T47D (cell line): ENCODE measurements at places on chromosomes 5 and 9.
A peak's percentile ranks its signal among the peaks of the same experiment; 100 is the strongest.

DNA sequence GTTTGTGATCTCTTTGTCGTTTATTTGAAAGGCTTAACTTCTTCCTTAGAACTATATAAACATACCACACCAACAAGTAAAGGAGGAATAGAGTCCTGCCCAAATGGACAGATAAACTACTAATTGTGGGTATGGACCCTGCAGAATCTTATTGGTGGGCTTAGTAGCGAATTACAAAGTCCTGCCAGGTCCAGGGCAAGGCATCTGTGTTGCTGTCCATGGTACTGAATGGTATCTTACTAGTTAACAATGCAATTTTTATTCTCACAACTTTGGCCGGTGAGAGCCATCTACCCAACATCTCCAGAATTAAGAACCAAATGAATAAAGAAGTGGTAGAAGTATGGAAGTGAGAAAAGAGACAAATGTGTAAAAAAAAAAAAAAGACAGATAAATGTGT, 1782.4 kb upstream of the WWC1 start:
- peak; percentile 11 for DNase-seq

- DNase-seq: no peak
Observed at GRCh38 chr5:159398936-159399335, 68.6 kb upstream of the IL12B start.

- DNase-seq: no peak
Observed at GRCh38 chr9:87267251-87268070, 230.2 kb upstream of the DAPK1 start.

DNA sequence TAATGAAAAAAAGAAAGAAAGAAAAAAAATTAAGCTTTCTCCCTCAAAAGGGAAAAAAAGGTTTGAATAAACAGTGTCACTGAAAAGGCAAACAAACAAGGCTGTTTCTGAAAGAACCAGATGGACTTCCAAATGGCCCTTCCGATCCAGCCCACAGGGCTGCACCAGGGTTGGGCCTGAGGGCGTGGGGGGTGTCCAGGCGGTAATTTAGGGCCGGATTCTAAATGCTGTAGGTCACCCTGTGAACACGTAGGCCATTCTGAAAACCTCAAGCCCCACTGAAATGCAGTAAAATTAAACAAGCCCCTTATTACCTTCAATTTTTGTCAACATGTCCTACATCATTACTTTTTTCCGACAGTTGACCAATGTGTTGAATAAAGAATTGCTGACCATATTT, 132.1 kb downstream of the HSD17B3 start:
- no peak for DNase-seq

GRCh38 chr9:131274674-131275331, 1.5 kb downstream of the FAM78A start:
- no peak for DNase-seq

DNA sequence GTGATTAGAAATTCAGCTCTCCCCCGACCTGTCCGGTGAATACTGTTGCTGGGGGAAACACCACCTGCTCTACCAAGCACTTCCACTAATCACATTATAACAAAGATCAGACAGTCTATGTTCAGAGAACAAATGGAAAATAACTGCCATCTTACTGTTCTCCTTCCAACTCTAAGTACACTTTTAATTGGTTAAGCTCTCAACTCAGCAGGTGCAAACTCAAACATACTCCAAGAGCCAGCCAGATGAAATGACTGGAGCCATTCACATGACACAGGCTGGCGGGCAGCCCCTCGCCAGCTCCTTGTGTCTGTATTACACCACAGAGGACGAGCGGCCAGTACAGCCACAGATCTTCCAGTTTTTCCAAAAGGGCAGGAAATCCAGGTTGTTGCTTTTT, 16.1 kb downstream of the LIFR start:
- no peak for DNase-seq

DNA sequence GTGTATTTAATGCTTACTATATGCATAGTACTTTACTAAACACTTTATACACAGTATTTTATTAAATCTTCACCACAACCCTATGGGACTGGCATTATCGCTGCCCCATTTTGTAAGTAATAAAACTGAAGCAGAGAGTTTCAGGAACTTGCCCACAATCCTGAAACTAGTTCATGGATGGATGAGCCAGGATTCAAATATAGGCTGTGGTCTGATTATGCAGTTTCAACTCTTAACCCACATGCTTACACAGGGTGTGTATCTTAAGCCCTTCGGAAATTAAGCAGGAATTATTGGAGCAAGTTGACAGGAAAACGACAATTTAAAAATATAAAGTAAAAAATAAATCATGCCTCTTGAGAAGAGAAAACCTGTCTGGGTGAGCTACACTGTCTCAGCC, 109.0 kb downstream of the ATP10B start:
- DNase-seq: no peak

DNA sequence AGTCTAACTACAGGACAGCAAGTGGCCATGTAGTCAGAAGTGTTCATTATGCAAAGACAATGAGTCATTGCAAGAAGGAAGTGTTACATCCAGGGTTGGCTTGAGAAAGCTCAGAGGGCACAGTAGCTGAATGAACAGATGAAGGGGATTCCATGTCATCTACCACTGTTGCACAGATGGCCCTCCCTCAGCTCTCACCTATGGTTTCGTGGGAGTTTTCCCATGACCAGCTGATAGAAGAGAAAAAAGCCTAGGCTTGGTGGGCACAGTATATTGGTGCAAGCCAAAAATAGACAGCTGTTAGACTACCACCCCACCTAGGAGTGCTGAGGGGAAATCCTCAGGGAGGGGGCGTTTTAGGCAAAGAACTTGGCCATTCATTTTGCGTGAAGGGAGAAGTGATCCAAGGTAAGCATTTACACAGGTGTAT, 217.0 kb downstream of the DMRT2 start:
- DNase-seq: no peak

DNA sequence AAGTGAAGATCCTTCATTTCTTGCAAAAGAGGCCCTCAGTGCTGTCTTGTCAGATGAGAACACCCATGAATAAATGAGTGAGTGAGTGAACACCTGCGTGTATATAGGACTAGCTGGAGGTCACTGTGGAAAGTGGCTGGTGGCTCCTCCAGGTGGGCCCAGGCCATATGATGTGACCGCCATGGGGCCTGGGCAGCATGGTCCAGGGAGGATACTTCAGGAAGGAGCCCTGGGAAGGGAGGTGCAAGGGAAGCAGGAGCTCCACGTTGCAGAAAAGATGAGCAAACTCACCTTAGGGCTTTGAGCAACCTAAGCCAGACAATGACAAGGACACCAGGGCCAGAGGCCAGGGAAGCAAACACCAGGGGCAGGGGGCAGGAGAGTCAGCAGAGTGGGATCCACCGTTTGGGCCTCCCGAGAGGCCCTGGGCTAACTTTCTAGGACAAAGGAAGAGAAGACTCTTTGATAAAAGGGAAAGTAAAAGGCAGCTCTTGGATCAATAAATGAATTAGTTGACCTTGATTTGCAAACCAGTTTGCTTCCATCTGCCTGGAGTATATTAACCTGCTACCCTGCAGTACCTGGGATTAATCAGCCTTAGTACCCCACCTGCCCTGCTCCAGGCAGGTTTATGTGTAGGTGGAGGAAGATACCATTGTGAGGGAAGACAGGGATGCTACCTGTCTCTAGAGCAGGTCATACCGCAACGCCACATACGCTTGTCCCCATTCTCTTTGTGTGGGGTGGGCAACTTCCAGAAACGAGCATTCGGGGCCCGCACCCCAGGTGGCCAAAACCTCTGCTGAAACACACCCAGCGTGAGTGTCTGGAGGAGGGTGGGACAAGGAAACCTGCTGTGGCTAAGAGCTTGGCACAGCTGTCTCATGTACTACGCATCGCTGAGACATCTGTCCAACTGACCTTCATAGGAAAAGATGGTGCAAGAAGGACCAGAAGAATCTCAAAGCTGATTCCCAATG, 51.4 kb upstream of the OLFM1 start:
- no peak for DNase-seq

- DNase-seq: peak; percentile 79
Observed at GRCh38 chr5:10695055-10695649, 65.9 kb downstream of the DAP start.

DNA sequence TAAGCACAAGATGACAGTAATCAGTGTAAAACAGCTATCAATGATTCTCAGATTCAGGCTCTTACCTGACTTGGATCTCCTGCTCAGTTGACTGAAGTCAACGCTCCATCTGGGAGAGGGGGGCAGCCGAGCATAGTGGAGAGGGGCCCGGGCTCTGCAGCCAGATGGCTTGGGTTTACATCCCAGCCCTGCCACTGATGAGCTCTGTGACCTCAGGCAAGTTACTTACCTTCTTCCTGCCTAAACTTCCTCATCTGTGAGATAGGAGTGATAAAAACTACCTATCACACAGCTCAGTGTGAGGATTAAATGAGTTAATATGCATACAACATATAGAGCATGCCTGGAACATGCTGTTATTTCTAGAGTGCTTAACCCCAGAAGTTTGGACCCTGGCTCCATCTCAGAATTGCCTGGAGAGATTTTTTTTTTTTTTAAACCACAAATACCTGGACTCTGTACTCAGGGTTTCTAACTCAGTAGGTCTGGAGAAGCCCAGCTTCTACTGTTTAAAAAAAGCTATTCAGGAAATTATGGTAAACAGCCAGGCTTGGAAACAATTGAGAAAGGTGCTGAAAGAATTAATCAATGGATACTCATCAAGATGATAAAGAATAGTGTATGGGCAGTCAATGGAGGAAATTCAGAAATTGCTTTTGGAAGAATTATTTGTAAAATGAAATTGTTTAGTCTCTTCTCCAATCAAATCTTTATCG, 72.2 kb downstream of the ANKRD55 start:
- no peak for DNase-seq

DNA sequence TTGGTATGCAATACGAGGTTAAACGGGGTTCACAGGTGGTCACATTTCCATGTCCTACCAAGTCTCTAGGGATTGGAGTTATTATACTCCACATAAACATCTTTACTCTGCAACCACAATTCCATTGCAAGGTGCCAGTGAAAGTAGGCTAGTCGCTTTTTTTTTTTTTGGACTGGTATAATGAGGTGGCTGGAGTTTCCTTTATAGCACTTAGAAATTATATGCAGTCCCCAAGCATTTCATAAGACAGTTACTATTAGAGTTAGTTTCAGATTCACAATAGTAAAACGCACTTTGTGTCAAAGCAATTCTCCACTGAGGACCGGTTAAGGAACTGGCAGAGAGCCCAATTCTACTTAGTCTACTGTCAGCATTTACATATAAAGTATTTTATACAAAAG, 1.4 kb downstream of the MEF2C start:
- no peak for DNase-seq

- no peak for DNase-seq
Observed at GRCh38 chr5:95630394-95630917, 10.6 kb downstream of the GPR150 start.

GRCh38 chr5:158816011-158816696, 283.6 kb downstream of the EBF1 start:
- DNase-seq: no peak

- no peak for DNase-seq
Observed at GRCh38 chr9:71990466-71990865, 69.9 kb downstream of the C9orf57 start.

DNA sequence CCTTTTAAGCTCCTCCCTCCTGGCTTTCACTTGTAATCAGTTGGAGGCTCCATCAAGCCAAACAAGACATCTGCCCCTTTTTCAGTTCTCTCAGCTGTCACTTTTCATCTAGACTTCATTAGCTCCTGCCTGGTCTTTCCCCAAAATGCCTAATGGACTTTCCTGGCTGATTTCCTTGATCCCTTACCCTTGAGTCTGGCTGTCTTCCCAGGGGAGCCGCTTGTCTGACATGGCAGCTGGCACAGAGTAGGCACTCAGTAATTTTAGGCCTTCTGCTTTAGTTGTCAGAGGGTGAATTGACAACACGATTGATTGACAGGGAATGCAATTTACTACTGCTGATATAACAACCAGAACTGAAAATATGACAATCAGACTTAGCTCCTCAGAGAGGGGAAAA, 2.1 kb downstream of the C9orf153 start:
- DNase-seq: no peak

GRCh38 chr5:66443462-66444130, 152.6 kb upstream of the MAST4 start:
- no peak for DNase-seq

- DNase-seq: no peak
Observed at GRCh38 chr9:108759835-108760234, 96.0 kb downstream of the ACTL7B start.

DNA sequence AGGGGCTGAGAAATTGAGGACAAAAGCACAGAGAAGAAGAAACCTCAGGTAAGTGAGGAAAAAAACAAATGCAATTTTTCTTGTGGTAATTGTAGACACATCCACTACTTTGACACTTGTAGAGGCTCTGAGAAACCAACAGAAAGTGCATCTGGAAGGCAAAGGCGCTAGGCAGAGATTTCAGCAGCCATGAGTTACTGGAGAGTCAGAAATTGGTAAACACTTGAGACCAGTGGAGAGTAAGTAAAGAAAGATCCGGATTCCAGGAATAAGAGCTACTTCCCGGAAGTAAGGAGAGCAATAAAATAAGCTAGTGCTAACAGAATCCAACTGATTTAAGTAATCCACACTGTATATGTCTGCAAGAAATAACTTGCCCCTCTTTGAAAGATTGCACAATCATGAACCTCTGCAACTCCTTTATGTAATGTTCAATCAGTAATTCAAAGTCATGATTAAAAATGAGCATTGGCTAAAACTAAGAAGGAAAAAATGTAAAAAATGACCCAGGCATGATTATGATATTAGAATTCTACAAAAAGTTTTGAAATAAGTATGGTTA, 382.1 kb downstream of the CDH18 start:
- peak; percentile 33 for DNase-seq

GRCh38 chr9:137085920-137086530, 760 bp upstream of the MAN1B1 start:
- DNase-seq: peak; percentile 75

DNA sequence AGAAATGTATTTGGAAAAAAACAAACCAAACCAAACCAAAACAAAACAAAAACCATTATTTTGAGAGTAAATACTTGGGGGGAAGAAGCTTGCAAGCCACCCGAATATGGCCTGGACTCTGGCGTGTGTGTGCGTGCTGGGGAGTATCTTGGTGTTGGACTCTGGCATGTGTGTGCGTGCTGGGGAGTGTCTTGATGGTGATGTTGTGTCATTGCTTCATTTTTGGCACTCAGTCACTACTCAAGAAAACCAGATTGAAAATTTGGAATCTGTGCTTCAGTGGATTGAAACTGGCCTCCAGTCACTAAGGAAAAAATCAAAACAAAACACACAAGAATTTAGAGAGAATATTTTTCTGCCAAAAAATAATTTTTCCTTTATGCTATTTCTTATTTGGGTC, 76.1 kb downstream of the ARRDC3 start:
- DNase-seq: no peak

- DNase-seq: no peak
Observed at GRCh38 chr5:57313716-57314115, 139.9 kb downstream of the GPBP1 start.

DNA sequence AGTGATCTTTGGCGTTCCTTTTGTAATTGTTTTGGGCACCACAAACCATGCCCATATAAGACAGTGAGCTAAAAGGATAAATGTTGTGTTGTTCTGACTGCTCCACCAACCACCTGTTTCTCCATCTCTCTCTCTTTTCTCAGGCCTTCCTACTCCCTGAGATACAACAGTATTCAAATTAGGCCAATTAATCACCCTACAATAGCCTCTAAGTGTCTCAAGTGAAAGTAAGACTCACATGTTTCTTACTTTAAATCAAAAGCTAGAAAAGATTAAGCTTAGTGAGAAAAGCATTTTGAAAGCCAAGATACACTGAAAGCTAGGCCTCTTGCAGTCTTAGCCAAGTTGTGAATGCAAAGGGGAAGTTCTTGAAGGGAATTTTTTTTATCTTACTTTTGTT, 268.8 kb upstream of the NREP start:
- no peak for DNase-seq

GRCh38 chr5:157548513-157549282, 26.9 kb downstream of the ADAM19 start:
- no peak for DNase-seq

- no peak for DNase-seq
Observed at GRCh38 chr5:151073280-151073679, 7.6 kb downstream of the TNIP1 start.
